ENCODE measurements at places on chromosomes 3 and 15.

DNA sequence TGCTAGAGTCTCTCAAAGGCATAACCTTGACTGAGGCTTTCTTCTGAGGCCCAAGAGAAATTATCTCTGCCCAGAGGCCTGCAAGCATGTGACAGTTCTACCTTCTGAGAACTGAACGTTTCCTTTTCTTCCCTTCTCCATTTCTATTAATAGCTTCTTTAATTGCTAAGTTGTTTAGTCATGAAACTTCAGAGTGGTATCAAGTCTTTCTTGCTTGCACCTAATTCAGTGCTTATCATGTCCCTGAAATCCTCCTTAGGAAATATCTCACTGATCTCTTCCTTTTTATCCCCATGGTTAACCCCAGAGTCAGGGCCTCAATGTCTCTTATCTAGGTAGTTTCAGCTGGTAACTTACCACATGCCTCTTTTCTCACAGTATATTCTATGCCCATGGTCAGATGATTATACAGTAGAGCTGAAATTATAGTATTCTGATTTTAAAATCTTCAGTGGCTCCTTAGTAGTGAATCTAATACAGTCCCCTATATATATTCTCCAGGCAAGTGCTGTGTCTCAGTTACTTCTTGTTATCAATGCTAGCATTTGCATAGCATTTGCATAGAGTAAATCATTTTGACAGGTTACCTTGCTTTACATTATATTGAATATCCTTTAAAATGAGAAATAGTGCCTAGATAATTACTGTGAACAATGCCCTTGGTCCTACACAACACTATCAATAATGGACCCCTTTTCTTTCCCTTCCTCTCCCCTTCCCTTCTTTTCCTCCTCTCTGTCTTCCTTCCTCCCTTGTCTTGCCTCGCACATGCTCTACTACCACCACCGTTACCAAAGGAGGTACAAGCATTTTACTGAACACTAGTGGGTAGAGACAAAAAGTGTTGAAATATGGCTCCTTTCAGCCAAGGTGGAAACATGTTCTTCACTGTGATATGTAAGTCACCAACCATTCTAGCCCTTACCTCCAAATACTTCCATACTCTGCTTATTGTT lies 33.0 kb downstream of the KBTBD8 start:
- no peak for DNase-seq

DNA sequence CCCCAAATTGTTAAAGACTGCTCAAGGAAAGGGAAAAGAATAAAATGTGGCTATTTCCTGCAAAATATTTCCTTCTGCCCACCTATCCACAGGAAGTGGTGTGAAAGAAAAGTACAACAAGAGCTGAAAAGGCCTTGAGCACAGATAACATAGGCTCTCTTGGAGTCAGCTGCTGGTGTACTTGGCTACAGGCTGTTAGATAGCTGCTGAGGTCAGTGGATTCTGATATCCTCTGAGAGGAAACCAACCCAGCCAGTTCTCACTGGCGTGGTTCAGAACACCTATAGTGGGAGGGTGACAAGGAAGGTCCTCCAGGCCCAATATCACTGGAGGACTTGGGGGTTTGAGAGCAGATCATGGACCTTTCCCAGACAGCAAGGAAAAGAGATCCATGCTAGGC lies 124.4 kb upstream of the GAP43 start:
- DNase-seq: no peak

- DNase-seq: no peak
Observed at GRCh38 chr3:169204751-169205150, 458.8 kb downstream of the MECOM start.

- DNase-seq: no peak
Observed at GRCh38 chr3:46862369-46863025, 747 bp downstream of the MYL3 start.

GRCh38 chr3:150220041-150220440 lies 188.1 kb upstream of the TSC22D2 start:
- DNase-seq: no peak

- DNase-seq: no peak
Observed at GRCh38 chr3:152511904-152512303, 243.2 kb downstream of the MBNL1 start.

DNA sequence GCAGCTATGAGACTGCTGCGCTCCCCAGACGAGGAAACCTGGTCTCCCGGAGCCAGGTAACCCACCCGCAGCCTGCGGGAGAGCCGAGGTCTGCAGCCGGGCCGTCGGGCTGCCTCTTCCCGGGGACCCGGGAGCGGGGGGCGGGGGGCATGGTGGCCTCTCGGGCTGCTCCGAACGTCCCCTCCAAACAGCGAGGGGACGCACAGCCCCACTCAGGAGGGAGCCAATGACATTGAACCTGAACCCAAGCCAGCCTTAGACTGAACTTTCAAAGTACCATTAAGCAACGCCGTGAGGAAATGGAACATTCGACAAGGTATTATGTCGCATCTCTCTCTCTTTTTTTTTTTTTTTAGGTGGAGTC lies 29.8 kb upstream of the ALDH1A3 start:
- no peak for DNase-seq

DNA sequence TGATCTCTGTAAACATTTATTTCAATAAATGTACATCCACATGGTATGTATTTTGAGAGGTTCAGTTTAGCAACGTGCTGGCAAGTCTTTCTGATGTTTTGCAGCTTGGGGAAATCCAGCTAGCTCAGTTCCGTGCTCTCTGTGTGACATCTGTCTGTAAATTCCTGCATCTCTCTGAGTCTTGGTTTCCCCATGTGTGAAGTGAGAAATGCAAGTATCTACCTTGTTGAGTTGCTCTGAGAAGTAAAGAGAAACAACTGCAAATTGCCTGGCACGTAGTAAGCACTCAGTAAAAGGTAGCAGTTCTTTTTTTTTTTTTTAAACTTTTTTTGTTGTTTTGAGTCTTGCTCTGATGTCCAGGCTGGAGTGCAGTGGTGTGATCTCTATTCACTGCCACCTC lies 30.2 kb upstream of the MORF4L1 start:
- no peak for DNase-seq

DNA sequence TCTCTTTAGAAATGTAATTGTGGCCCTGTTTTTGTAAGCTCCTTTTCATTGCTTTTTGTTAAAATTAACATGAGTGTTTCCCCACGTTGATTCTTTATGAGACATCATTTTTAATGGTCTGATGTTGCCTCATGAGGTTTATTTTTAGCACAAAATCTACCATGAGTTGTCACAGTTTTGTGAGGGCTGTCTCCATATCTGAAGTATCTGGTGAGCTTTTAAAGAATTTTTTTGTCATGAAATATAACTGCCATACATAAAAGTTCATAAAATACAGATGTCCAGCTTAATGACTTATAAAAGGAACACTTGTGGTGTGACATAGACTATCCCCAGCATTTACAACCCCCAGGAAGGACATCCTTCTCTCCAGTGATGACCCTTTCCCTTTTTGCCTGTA lies 34.3 kb upstream of the CEMIP start:
- DNase-seq: no peak
